Nephron progenitor cell (in vitro differentiated cells): ENCODE measurements at places on chromosomes 5 and 9.

- no peak for DNase-seq
Measured at GRCh38 chr5:76470976-76471375, 67.9 kb downstream of the IQGAP2 start.

GRCh38 chr9:27499451-27499850 is 24.6 kb upstream of the IFNK start:
- DNase-seq = no peak

DNA sequence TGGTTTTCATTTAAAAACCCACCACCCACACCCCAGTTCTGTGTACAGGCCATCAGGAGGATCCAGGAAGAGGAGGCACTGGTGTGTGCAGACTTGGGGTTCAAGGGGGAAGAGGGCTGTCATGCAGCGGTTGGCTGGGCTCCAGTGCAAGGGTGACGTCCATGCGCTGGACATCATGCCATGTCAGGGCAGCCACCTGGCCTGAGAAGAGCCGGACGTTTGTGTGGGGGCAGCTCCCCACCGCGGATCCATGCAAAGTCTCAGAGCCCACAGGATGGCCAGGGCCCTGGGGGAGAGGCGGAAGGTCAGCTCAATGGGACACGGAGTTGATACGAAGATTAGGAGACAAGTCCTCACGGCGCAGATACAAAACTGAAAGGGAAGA is 11.1 kb downstream of the BRD9 start:
- DNase-seq = no peak

DNA sequence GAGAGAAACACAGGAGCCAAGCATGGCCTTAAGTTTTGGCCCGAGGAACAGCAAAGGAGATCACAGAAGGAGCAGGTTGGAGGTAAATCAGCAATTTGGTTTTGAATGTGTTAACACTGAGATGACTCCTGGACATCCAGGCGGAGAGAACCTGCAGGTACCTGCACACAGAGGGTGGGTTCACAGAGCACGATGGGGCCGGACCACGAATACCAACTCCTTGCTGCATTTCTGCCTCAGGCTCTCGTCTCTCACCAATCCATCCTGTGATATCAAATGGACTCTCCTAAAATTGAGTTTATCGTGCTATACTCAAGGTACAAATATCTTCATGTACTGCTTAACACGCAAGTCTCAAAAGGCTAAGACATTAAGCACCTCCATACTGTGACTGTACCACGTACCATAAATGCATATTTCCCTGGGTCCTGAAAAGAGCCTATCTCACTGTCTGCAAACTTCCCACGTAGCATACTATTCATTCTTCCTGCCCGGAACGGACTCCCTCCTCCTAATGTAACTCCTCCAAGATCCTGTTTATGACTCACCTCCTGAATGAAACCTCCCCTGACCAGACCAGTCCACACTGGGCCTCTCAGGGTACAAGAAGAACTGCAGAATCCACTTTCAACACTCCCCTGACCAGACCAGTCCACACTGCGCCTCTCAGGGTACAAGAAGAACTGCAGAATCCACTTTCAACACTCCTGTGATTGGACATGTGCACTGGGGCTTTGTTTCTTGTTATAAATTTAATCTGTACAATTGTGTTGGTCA is 380.8 kb upstream of the RFX3 start:
- DNase-seq = no peak

- DNase-seq = no peak
Measured at GRCh38 chr5:139601429-139601828, 40.3 kb downstream of the UBE2D2 start.

GRCh38 chr9:117400171-117400570 is 14.7 kb downstream of the ASTN2 start:
- DNase-seq = no peak

DNA sequence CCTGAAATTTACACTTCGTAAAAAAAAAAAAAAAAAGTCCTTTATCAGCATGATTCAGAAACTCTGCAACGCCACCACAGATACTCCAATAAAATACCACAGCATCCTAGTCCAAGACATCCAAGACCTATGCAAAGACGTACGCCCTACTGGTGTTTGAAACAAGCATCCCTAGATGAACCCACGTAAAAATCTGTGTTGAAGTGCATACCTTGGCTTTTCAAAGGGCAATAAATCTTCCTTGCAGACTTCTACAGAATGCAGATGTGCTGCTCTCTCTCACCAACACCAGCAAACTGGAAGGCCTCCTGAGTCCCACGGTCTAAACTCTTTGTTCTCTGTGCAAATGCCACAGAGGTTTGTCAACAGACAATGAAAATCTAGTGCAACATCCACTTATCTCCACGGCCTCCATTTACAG is 38.8 kb downstream of the MYO10 start:
- DNase-seq = no peak

DNA sequence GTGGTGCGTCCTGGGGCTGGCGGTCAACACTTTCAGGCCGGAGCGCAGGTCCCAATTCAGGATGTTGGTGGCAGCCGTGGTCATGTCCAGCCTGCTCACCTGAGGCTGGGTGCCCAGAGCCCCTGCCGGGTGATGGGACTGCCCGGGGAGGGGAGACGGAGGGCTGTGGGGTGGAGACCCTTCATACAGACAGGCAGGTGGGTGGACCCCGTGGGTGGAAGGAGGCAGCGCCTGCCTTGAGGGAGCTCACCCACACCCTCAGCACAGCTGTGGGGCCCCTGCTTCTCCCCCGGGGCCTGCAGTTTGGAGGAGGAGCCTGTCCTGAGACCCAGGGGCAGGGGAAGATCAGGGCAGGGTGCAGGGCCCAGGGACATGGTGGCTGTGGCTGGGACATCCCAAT is 6.9 kb upstream of the PTGDS start:
- DNase-seq = no peak

- no peak for DNase-seq
Measured at GRCh38 chr9:107674721-107675277, 185.2 kb upstream of the KLF4 start.

DNA sequence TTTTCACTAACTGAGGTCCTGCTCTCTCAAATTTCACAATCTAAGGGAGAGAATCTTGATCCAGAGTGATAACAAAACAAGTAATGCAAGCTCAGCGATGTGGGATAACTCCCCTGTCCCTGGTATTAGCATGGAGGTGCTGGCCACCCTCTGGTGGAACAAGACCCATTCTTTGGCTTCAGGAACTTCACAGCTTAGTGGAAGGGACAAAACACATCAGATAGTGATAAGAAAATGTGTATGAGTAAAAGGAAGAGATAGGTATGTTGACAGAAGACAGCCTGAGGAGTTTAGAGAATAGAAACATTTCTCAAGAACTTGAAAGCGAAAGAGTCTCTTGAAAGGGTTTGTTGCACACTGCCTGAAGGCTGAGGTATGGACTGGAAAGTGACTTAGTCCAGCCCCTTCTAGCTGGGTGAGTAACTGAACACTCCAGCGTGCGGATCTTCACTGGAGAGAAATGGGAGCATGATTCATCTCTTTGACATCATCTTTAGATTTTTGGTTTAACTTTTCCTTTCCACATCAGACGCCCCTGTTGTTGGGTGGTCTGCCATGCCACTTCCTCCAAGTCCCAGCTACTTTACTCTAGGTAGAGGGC is 25.4 kb upstream of the ZSWIM6 start:
- DNase-seq = no peak

- DNase-seq = peak; percentile 77
Measured at GRCh38 chr9:16828340-16829281, 41.9 kb downstream of the BNC2 start.

DNA sequence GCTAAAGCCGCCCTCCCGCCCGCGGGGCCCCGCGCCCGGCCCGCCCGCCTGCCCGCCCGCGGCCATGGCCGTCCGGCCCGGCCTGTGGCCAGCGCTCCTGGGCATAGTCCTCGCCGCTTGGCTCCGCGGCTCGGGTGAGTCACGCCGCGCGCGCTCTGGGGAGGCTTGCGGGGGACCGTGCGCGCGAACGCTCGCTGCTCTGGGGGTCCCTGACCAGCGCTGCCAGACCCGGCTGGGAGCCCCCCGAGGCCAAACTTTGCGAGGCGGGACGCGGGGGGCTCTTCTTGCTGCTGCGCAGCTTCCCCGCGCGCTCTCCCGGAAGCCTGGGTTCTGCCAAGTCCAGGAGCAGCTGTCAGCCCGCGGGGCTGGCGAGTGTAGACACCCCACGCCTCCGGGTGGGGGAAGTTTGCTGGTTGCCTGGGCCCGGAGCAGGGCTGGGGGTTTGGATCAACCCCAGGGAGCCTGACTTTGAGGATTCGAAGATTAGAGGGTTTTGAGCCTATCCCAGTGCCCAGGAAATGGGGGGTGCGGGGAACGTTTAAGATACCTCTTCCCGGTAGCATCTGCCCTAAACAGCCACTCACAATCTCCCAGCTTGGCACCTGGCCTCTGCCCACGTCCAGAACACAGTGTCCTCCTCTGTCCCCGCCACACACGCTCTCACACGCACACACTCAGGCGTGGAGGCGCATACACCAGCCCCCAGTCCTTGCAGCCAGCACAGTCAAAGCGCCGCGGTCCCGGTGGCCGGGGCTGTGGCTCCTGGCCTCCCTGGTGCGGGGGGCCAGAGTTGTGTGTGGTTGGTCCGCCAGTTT is 535 bp downstream of the UNC5A start:
- DNase-seq = no peak

DNA sequence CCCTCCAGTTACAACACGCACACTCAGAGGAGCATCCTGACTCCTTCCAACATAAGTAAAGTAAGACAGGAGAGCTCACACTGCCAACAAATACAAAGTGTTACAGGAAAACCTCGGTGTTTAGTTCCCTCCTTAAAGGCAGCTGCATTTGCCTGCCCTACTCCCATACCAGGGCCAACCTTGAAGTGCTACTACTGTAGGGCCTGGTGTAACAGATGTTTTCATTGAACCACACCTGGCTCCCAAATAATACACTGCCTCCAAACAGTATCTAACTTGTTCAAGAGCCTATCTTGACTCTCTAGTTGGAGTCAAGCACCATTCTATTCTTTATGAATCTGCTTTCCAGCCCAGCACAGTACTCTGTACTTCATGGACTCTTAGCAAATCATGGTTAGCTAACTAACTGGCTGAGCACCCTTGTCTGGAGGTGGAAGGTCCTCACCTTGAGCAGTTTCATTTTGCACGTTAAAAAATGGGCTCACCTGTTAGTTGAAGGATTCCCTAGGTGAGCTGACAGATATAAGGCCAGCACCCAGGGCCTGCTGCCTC is 34.6 kb downstream of the TTC39B start:
- DNase-seq = no peak

DNA sequence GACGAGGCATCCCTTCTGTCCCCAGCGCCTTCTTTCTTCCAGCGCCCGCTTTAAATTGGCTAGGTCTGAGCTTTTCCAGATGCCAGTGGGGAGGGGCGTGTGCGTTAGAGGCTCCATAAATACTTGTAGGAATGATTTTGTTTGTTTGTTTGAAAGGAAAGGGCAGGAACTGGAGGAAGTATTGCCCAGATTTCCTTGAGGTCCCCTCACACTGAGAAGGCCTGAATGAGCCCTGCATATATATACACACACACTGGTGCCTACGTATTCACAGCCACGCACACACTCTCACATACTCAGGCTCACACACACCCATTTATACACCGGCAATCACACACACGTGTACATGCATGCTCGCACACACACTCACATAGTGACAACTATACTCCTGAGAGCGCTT is 1.0 kb upstream of the SLIT3 start:
- DNase-seq = no peak

GRCh38 chr5:59436364-59437148 is 457.0 kb downstream of the PDE4D start:
- no peak for DNase-seq

GRCh38 chr5:164289526-164289925 is 784.1 kb downstream of the MAT2B start:
- no peak for DNase-seq

DNA sequence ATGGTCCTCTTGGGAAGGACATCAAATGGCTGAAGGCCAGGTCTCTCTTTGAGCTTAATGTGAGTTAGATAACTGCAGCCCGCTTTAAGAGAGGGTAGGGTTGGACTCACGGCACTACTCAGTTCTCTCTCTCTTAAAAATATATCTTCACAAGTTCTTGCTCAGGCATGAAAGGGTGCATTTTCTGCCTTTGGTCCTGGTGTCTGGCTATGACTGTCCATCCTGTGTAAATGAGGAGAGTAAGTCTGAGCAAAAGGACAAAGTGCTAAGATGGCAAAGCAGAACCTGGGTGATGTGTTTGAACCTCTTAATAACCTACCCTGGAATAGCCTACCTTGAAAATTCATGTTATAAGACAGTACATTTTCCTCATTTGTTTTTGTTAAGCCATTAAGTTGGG is 293.4 kb downstream of the PDE4D start:
- DNase-seq = no peak

- no peak for DNase-seq
Measured at GRCh38 chr9:92425474-92425873, 1.2 kb upstream of the OMD start.

DNA sequence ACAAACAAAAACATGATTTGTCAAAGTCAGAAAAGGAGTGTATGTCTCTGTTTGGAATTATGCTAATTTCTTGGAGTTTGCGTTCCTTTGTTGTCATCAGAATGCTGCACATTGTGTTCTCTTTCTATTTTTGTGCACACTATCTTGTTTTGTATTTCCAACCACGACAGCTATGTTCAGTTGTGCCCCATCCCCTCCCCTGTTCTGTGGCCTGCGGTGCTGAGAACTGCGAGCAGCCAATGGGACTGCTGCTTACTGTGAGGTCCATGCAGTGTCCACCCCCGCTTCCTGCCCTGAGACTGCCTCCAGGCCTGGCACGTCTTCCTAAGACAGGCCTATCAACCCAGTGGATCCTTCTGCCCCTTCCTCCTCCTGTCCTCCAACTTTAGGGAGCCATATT is 76.8 kb downstream of the PALM2AKAP2 start:
- DNase-seq = peak; percentile 4

GRCh38 chr5:31587546-31587945 is 51.4 kb upstream of the PDZD2 start:
- no peak for DNase-seq

GRCh38 chr5:61280761-61281427 is 51.2 kb upstream of the ZSWIM6 start:
- DNase-seq = no peak

GRCh38 chr5:75571547-75571946 is 39.7 kb upstream of the ANKDD1B start:
- DNase-seq = no peak

- no peak for DNase-seq
Measured at GRCh38 chr5:147113967-147114366, 120.9 kb upstream of the STK32A start.

GRCh38 chr5:138694146-138694545 is 59.1 kb upstream of the CTNNA1 start:
- DNase-seq = no peak

DNA sequence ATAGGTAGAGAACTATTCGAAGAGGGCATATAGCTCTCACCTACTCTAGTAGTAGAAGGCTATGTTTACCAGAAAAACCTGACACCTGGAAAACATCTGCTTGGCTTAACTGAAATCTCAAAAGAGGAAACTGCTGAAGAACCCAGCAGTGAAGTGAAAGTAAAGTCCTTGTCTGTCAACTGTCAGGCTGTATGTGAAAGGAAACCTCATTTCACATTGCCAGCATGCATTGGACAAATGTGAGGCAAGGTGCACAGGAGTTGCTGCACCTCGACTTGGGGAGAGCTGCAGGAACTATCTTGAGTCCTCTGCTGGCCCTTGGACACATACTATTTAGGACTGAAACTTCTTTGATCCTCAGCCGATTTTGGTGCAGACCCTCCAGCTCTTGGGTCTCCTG is 53.3 kb downstream of the NREP start:
- DNase-seq = no peak
